Esophagus muscularis mucosa (tissue), 4 donors: ENCODE measurements at places on chromosomes 3 and 15. TPM values are rescaled to one million over a fixed set of nuclear protein-coding genes. Genes with fewer than 3 reads are reported as not detected.

Gene TTLL13
- not detected for total RNA-seq

Gene ERICH6
- total RNA-seq: not detected

Gene PLSCR2
- total RNA-seq: 0.69 TPM

Gene ANKRD34C
- total RNA-seq: not detected

Gene C3orf80
- under 0.01 TPM for total RNA-seq

Gene TOMM70
- 50.6 TPM for total RNA-seq

Gene PLA2G4E
- not detected for total RNA-seq

Gene MGA
- 33.8 TPM for total RNA-seq

Gene RTP3
- not detected for total RNA-seq

Gene MKRN3
- not detected for total RNA-seq

Gene EFHB
- 0.50 TPM for total RNA-seq

Gene MELTF
- total RNA-seq: 9.1 TPM

Gene GRIP2
- total RNA-seq: 0.83 TPM

Gene GATA2
- 16.9 TPM for total RNA-seq
